Stimulated activated CD4-positive, alpha-beta T cell treated with anti-CD3 and anti-CD28 coated beads, Interleukin-1b, Interleukin-23, amount 100 ng/mL, for 1 hour (primary cell): ENCODE measurements at places on chromosomes 5 and 9.

GRCh38 chr5:5826911-5827310 lies 404.4 kb downstream of the ICE1 start:
- no peak for DNase-seq

- DNase-seq, result no peak
These were observed 588.3 kb downstream of the EBF1 start for GRCh38 chr5:158511454-158511853.

- no peak for DNase-seq
These were observed 176.2 kb downstream of the COL23A1 start for GRCh38 chr5:178413988-178414387.

- no peak for DNase-seq
These were observed 220.0 kb downstream of the GABBR2 start for GRCh38 chr9:98488571-98489312.

DNA sequence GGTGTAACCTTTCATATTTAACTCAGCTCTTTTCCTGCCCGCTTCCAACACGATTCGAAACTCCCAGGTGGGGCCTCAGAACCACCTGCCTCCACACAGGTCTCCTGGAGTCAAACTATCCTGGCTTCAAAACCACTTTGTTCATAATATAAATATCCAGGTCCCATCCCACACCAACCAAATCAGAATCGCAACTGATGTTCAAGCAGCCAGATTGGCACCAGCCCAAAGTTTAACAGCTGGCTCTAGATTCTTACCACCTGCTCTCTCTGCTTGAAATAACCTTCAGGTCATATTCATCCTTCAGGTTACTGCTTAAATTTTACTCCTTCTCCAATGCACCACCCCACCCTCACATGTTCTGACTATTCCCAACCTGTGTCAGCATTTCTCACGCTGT lies 231.4 kb upstream of the TRPM3 start:
- DNase-seq, result no peak

GRCh38 chr5:52864371-52864770 lies 76.7 kb downstream of the ITGA1 start:
- no peak for DNase-seq

DNA sequence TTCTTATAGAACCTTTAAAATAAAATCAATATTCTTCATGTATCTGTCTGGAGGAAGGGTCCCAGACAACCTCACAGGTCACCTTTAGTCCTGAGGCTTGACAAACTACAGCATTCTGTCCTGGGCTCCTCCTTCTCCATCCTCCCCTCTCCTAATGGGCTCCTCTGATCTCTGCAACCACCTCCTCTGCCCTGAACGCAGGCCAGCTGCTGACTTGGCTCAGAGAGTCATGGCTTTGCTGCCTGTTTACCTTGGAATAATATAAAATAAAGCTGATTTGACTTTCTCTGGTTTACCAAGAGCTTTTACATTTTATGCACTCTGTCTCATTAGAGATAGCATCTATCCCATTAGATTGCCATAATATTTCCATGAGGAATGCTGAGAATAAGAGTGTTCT lies 159.4 kb downstream of the SEMA6A start:
- DNase-seq, result no peak

DNA sequence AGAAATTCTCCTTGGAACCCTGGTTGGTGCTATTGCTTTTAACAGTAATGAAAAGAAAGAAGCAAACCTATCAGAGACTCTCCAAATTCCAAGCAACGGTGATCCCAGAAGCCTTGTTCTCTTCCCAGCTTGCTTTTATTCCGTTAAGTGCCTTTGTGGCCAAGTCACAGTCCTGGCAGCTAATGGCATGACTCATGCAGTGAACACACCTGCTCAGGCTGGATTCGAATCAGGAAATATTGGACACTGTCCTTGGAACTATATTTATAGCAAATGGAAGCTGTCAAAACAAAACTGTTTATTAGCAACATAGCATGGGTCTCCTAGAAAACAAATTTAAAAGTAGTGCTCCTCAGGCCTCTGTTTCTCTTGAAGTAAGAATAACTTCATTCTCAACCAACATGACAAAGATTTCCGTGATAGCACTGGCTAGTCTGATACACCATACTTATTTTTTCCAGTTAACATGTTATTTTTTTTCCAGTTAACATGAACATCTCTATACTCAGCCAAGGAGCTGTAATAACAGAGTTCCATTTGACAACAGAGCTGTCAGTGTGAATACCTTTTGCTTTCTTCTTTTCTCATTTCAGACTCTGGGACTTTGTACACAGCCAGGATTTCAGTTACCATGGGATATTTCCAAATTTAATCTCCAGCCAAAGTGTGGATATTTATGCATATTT lies 502.4 kb downstream of the GADD45G start:
- DNase-seq, result no peak
